ENCODE measurements at places on chromosomes 1 and 21. TPM values are rescaled to one million over a fixed set of nuclear protein-coding genes. Genes with fewer than 3 reads are reported as not detected.

- DNase-seq, result peak; percentile 92
These were observed at the start of gene SHC1 for GRCh38 chr1:154970631-154971340. Gene SHC1 (minus strand): TSS chr1:154970747. CDS start chr1:154970526, 221 bp downstream.

DNA sequence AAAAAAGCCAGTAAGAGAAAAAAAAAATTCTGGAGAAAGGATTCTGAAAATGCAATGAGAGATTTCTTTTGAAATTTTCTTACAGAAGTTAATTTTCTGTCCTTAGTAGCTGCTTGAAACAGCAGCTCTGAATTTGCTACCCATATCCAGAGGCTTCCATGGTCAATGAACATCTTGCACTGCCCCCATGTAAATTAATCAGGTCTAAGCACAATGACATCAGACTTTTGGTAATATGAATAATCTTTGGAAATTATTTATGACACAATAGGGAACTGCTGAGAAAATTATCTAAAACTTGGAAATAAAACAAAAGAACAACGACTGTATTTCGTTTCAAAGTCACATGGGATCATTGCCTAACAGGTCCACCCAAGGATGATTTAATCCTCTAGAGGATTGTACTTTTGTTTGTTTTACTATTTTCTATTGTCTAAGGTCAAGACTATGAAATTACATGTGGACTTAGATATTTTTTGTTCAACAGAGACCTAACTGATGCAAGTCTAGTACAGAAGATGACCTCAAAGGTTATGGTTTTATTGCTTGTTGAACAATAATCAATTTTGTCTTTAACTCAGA, 312.1 kb downstream of the BACH1 start:
- no peak for DNase-seq

DNA sequence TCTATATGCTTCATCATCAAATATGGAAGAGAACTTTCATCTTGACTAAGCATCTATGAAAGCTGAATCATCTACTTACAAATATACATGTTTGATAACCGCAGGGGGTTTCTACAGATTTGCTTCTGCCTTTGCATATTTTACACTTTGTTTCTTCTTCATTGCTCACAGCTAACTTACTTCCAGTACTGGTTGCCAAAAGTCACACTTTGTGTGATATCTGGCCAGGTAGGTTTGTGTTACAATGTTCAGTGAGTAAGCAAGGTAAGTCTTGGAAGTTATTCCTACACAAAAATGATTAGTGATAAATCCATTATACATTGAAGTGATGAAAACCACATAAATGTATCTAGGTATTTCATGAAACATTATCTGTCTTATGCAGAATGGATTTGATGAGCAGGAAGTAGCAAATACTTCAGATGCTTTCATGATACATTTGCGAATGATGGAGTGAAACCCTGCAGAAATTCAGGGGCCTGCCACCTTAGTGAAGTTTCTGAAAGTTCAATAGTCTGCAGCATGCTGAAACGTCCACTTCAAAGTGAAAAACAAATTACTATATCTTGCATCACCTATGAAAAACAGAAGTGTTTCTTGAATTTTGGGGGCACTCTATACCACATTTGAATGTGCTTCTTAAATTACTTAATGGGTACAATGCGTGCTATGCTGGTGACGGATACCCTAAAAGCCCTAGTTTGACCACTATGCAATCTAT, 187.3 kb downstream of the ATP6V1G3 start:
- DNase-seq, result no peak

DNA sequence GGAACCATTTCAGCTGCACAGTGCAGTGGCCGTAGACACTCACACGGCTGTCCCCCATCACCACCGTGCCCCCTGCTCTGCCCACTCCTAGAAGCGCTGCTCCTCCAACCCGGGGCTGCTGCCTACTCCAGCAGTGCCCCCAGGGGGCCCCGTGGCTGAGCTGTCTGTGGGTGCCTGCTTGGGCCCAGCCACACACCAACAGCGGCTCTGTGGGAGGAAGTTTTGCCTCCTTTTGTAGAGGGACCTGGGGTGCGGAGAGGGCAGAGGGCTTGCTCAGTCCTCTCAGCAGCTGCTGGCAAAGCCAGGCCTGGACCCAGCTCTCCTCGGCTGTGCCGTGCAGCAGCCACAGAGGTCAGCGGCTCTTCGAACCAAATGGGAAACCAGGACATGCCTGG, 11.4 kb upstream of the LRRC3 start:
- DNase-seq, result peak; percentile 62

GRCh38 chr1:158249646-158250045, 4.6 kb upstream of the CD1A start:
- DNase-seq, result no peak

DNA sequence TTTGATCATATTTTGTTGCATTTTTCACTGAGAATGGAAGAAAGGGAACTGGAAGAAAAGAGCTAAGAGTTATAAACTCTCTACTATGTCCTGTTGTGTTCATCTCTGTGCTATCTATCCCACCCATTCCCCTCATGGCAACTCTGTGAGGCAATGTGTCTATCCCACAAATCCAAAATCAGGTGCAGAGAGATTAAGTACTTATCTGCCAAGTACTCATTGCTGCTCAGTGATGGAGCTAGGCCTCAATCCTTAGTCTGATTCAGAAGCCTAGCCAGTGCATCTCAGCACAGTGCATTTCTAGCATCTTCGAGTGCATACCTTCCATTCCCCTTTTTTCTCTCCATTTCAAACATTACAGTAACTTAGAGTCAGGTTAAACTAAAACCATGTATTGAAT, 270.6 kb downstream of the TPR start:
- DNase-seq, result no peak

Gene PGLYRP4
- total RNA-seq, result not detected

Gene TCHHL1
- total RNA-seq, result not detected

Gene CD247
- total RNA-seq, result 52.6 TPM

Gene PTGFR
- 2.4 TPM for total RNA-seq

Gene RPE65
- total RNA-seq, result not detected
